ENCODE measurements at places on chromosomes 7 and 10.

DNA sequence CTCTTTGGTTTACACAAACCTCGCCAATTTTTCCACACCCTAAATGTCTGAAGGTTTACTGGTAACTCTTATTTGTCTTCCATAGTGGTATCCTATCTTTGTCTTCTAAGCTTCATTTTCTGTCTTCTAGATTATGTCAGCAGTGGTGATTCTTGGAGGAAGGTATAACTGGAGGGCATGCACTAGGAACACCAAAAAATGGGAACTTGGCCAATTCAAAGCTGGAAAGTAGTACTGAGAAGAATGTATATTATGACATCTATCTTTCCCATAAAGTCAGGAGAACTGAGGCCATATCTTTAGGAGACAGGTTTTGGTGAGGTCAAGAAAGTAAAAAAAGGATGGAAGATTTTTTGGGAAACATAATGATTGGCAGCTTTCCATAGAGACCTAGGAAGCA is 113.3 kb downstream of the CPEB3 start:
- no peak for DNase-seq

GRCh38 chr10:101818872-101819633 is 809 bp upstream of the OGA start:
- DNase-seq: peak; percentile 58

- DNase-seq: no peak
Measured at GRCh38 chr7:65978891-65979582, 3.0 kb downstream of the GUSB start.

DNA sequence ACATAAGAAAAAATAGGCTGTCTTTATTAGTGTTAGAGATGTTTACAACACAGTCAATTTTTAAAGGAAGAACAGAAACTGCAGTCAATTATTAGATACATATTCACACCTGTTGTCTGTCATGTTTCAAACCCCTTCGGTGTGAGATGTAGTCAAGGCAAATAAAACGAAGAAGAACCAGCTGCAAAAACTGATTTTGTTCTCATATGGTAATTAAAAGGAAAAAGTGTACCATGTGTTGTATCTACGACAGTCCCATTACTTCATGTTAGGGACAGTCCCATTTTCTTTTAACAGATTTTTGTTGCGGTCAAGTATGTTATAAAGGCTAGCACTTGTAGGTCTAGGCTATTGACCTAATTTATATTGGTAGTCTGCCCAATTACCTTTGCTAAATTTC is 149.4 kb downstream of the LRRN3 start:
- DNase-seq: no peak

DNA sequence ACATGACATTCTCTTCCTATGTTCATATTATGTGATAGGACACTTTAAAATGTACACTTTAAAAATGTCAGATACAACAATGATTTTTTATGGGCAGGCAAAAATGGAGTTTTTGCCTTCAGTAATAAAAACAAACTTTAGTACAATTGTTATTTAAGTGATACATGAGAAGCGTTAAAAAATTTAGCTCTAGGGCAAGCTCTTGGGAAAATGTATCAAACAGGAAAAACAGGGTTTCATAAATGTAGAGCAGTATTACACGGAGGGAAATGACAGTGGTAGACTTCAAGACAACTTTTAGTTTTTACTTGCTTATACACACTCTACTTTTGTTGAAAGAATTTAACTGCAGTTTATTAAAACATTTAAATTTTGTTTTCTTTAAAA is 1.5 kb downstream of the FHIP2A start:
- DNase-seq: no peak

DNA sequence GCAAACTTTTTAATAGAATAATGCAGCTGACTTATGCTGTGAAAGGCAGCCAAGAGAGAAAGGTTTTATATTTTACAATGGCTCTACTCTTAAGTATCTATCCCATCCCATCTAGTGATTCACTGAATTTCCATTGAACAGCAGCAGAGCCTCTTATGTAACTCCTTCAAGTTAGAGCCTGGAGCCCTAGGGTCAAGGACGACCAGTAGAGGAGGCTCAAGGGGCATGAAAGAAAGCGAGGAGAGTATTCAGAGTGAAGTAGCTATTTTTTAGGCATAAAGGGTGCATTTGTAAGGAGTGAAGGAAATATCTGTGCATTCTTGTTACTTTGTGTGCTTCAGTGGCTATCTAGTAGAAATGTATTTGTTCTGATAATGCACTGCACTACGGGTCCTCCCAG is 180.2 kb upstream of the TPK1 start:
- no peak for DNase-seq

DNA sequence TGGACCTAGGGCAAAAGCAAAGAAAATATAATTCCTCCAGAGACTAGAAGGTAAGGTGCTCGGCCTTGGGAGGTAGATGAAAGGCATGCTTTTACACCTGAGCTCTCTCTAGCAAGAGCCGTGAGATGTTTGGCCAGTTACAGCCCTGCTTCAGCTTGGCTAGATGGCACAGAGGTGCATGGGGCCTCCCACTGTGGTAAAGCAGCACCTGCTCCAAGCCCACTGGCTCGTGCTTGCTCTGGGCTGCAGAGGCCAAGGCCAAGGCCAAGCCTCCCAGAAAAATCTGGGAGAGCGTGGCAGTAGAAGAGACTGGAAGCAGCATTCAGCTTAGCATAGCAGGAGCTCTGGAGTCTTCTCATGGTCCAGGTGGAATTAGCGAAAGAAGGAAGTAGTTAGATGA is 31.0 kb upstream of the OPALIN start:
- DNase-seq: no peak

GRCh38 chr7:29987083-29987482 is 2.5 kb downstream of the SCRN1 start:
- no peak for DNase-seq

DNA sequence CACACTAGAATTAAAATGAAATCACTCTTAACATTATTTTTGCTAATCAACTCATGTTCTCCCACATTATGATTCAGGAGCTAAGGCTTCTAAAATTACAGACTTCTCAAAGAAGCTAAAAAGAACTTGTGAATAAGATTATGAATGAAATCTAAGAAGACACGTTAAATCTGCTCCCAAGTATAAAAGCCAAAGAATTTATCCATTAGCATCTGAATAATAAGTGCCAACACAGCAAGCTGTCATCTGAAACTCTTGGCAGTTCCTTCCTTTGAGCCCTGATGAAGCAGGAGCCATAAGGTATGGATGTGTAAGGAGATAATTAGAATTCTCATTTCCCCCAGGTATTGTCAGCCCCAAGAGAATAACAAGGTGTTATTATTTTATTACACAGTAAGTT is 50.3 kb downstream of the TPK1 start:
- DNase-seq: no peak

DNA sequence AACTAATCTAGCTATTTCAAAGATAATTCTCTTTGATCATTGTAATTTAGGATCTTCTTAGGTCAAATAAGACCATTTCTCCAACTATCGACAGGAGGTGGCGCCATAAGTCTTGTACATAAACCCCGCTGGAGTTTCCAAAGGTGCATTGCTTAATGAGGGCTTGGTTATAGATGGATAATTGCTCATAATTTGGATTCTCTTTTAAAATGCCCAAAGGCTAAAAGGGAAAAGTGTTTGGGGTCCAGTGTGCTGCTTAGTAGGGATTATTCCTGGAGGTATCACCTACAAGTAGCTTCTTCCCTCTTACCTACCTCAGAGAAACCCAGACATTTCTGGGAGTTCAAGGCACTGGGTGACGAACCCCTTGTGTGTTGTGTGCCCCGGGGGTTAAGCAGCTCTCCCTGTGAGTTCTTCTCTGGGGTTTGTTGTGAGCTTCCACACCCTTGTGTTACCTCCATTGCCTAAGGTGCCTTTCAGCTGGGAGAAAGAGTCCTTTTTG is 75.2 kb downstream of the PAXIP1 start:
- peak; percentile 86 for DNase-seq

GRCh38 chr10:101235766-101236165 is 6.5 kb upstream of the LBX1 start:
- DNase-seq: no peak

GRCh38 chr10:49700997-49701396 is 21.5 kb downstream of the C10orf53 start:
- no peak for DNase-seq

- no peak for DNase-seq
Measured at GRCh38 chr10:86377797-86378146, 11.2 kb upstream of the GRID1 start.

GRCh38 chr10:72418679-72419078 is 64.0 kb upstream of the DNAJB12 start:
- DNase-seq: no peak

GRCh38 chr7:71349682-71350481 is 217.9 kb downstream of the GALNT17 start:
- no peak for DNase-seq

GRCh38 chr10:44126291-44126717 is 258.6 kb downstream of the CXCL12 start:
- DNase-seq: no peak

GRCh38 chr7:30199271-30199670 is 64.5 kb downstream of the MTURN start:
- DNase-seq: no peak

DNA sequence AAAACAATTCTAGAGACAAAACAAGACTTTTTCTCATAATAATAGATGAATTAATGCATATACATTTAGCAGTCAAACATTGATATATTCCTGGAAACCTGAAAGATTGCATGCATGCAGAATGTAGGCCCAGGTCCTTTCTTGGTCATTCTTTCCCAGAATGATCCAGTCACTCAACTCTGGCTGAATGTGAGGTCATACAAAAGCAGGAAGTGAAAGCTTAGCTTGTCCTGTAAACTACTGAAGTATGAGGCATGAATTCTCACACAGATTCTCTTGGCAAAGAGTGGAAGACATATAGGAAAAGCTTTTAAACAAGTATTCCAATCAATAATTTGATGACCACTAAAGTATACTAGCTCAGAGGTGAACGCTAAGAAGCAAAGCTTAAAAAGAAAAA is 253.9 kb downstream of the PPP1R3A start:
- DNase-seq: no peak

DNA sequence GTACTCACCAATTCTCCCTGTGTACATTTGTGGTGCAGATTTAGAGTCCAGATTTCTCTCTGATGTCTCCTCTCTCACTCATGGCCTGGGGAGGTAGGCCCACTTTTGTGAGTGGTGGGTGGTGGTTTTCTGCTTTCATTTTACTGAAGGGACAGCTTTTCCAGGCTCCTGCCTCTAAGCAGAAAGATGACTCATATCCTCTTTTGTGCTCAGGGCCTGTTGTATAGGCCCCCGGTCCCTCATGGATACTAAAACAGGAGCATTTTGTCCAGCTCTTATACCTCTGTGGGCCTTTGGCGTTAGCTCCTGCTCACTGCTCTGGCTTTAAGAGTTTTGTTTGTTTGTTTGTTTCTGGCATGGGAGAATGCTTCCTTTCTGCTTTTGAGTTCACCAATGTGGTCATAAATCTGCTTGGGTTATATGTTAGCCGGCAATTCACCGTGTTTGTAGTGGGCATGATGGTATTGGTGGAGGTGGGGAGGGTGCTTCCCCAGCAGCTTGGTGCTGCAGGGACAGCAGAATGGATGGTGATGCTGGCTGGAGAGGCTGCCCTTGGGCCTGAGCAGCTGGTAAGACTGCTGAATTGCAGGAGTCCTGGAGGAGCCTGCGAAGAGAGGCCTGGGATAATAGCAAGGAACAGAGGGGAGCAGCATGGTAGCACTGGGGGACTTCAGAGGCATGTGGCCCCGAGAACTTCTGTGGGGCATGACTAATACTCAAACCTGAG is 468.7 kb downstream of the RPS24 start:
- no peak for DNase-seq

- no peak for DNase-seq
Measured at GRCh38 chr7:22601408-22601807, 101.4 kb upstream of the STEAP1B start.

DNA sequence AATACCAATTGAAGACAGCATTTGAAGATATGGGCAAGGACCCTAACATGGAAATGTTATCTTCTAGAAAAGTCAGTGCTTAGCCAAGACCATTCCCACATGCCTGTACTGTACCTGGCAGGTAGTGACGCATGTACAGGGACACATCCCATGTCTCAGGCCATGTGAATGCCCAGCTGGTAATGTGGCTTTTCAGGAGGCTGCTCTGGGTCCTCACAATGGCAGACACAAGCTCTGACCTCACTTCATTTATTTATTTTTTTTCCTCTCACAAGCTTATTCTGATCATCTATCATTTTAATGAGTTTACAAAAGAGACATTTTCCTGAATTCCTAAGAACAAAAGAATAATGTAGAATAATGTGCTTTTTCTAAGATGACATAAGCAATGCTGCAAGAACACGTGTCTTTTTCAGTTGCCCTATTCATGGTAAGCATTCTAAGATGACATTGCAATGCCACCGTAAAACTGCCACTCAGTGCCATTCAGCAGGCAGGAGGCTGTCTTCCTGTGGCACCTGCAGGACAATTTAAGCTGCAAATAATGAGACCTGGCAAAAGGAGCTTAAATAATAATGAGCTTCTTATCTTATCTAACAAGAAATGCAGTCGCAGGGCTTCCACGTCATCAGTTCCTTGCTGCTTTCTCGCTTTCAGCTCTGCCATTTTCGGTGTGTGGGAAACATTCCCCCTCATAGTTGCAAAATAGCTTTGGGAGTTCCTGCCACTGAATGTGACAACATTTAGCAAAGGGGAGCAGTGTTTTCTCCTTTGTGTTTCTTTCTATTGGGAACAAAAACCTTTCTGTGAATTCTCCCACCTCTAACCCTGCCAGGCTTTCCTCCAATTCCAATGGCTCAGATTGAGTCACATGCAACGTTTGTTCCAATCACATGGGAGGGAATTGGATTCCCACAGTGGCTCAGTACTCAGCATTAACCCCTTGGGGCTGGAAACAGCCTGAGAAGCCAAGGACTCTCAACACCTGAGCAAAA is 113.0 kb downstream of the SEC23IP start:
- peak; percentile 22 for DNase-seq

DNA sequence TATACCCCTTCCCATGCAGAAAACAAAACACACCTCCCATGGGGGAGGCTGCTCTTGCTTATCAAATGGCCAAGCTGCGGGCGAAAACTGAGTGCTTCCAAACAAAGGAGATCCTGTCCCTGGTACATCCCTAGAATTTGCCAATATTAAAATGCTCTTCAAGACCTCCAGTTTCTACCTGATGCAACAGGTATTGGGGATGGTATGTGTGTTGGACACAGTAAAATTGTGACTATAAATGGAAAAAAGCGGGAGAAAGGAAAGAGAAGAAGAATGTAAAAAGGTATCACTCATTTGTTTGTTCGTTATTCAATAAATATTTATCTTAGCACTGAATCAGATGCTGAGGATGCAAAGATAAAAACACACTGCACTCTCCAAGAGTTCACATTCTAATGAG is 123.9 kb downstream of the KMT2E start:
- DNase-seq: no peak

GRCh38 chr7:90648834-90649233 is 52.7 kb downstream of the CDK14 start:
- no peak for DNase-seq

All from midbrain (tissue), 1 donor.